ENCODE measurements at places on chromosomes 1 and 21. TPM values are rescaled to one million over a fixed set of nuclear protein-coding genes. Genes with fewer than 3 reads are reported as not detected.

C8A gene
- not detected for total RNA-seq

RGS18 gene
- 0.18 TPM for total RNA-seq

CSMD2 gene
- total RNA-seq: 0.28 TPM

ANKRD45 gene
- total RNA-seq: not detected

CCNL2 gene
- total RNA-seq: 61.1 TPM

WNT9A gene
- total RNA-seq: 0.18 TPM

PANK4 gene
- total RNA-seq: 15.3 TPM

MDM4 gene
- 19.2 TPM for total RNA-seq

VSIG8 gene
- total RNA-seq: not detected

PARS2 gene
- 6.3 TPM for total RNA-seq

MYBPH gene
- total RNA-seq: not detected

LCE3E gene
- not detected for total RNA-seq

AIRE gene
- total RNA-seq: not detected

DNA sequence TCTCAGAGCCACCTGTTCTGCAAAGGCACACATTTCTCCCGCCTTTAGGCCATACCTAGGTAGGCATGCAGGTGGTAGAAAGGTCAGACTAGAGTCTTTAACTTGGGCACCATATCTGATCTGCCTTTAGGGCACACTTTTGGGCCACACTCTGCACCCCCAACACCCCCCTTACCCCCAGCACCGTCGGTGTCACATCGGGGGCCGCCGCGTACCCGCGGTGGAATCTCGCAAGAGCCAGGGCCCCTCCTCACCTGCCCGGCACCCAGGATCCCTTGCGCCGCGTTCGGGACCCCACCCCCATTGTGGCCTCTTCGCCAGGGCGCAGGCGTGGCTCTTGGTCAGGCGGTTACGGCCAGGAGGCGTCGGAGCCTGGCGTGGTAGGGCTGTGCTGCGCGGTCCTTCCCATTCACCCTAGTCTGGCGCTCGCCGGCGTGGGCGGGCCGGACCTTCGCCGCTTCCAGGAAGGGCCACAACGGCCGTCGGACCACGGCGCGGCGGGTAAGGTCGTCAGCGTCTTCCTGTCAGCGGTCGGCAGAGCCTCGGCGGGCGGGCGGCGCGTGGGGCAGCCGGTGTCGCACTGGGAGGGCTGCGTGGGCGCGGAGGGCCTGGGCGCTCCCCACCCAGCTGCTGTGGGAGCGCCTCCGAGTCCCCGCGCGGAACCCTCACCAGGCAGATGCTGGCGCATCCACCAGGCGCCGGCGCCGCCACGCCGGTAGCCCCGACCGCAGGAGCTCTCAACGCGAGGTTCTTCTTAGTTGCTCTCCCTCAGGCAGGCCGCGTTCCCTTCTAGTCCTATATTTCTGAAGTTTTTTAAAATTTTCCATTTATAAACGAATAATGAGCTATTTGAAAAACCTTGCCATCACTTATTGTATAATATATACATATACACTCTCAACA is at the start of gene DNAH14:
DNAH14 (plus strand) TSS at position 341 of the 903 bp plus-strand sequence. CDS start 23,028 bp downstream, outside the sequence.
- DNase-seq: peak; percentile 60

- DNase-seq: no peak
Observed at GRCh38 chr1:89167590-89168230, 8.1 kb downstream of the GBP7 start.

DNA sequence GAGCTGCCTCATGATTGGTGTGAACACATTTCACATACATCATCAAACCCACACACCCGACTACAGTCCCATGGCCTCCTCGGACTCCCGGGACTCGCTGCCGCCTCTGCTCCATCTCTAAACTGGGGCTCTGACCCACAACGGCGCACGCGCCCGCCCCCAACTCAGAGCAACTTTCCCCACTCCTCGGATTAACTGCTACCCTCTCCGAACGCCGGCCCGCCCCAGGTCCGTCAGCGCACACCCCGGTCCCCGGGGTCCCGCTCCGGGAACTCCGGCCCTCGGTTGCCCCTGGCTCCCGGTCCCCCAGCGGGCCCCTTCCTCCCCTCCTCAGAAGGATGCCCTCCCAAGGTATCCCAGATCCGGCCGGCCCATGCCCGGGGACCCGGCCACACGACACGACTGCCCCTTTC is 740 bp downstream of the DSTYK start:
- DNase-seq: no peak

DNA sequence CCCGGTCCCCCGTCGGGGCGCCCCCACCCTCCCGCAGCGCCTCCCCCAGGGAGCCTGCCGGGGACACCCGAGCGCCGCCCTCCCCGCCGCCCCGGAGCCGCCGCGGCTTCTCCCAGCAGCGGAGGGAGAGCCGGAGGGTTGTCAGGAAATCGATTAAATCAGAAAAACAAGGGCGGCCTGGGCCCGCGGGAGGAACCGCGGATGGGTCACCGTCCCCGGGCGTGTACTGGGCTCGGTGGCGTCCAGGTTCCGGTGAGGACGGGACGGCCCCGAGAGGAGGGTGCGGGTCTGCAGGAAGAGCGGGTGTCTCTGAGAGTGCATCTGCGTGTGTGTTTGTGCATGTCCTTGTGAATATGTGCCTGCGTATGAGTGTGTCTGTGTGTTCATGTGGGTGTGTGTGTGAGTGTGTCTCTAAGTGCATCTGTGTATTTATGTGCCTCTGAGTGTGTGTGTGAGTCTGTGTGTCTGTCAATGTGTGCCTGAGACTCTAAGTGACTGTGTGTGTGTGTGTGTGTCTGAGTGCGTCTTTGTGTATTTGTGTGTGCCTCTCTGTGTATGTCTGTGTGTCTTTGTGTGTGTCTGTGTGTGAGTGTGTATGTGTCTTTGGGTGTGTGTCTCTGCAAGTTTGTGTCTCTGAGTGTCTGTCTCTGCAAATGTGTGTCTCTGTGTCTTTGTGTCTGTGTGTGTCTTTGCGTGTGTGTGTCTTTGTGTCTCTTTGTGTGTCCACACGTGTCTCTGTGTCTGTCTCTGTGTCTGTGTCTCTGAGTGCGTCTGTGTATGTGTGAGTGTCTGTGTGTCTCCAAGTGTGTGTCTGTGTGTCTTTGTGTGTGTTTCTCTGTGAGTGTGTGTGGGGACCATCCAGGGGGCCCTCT is 1.1 kb downstream of the SPSB1 start:
- peak; percentile 48 for DNase-seq

- DNase-seq: no peak
Observed at GRCh38 chr1:8476006-8476405, 158.1 kb downstream of the SLC45A1 start.

DNA sequence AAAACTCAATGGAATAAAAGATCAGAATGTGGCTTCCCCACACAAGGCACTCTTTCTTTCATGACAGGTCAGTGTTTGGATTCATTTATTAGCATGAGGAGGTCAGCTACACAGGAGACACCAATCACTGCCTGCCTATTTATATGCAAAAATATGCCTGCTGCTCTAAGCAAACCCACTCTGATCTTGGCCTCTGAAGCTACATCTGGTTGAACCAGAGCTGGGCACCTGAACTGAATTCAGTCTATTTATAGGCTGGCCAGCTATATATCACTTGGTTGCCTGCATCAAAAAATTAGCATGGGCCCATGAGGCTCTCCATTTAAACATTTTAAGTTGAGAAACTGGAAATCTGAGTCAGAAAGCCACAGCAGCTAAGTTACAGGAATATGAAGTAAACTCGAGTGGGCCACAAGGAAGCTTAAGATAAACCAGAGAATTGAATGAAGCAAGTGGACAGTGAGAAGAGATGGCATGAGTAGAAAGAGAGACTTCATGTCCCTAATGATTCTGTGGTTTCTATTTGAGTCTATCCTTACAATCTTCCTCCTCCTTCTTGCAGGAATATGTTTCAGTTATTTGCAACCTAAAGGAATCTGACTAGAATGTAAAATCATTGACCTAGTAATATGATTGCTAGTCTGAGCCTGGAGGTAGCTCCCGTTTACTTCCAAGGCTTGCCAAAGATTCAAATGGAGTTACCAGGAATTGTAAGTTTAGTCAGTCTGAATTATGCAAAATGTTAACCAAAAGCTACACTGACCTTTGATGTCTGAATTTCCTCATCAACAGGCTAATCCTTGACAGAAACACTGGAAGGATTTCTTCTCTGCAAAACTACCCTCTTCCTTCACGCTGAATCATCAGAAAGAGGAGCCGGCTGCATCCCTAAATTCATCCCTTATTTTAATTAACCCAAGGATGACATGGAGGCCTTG is 17.7 kb downstream of the DDAH1 start:
- peak; percentile 61 for DNase-seq

DNA sequence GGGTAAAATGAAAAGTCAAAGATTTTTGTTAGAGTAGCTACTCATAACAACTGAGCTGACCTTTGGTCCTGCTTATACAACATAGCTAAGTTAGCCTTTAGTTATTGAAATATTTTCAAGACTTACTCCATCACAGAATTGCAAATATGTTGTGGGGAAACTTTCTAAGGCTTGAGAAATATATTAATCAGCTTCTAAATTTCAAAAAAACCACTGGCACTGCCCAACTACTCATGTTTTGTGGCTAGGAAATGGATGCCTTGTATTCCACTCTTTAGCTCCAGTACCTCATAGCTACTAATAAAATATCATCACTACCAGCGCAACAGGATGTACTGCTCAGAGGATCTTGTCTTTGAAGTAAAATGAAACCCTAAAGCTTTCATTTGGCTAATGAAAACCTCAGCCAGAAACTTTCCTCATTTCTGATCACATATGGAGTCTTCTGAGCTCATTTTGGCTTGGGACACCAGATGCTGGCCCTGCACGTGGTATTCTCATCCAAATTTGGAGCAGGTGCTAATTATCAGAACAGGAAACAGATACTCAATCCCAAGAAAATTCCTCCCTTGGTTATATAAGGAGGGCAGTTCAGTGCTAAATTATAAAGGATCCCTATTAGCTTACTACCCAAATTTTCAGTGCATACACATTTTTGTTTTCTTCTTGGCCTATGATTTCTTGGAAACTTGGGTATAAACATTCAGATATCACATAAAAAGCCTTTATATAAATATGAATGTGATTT is 690.7 kb downstream of the ADGRL2 start:
- DNase-seq: no peak

- DNase-seq: no peak
Observed at GRCh38 chr1:942411-942821, 16.6 kb downstream of the NOC2L start.

DNA sequence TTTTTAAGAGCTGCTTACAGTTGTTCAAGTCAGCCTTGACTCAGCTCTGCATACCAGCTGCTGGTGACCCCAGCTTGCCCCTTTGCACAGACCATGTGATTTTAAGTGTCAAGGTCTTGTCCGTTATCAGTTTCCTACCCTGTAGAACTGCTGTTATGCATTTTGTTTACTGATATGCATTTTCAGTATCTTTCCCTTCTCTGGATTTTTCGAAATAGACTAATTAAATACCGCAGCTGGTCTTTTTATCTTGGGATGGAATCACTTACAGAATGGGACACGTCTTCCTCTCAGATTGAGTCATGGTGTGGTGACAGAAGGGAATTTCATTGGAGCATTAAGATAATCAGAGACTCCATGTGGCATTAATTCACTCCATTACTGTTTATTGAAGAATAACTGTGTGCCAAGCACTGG is 145.6 kb downstream of the FMN2 start:
- peak; percentile 65 for DNase-seq

Data from IMR-90 (cell line).